ENCODE measurements at places on chromosomes 6 and 20.

DNA sequence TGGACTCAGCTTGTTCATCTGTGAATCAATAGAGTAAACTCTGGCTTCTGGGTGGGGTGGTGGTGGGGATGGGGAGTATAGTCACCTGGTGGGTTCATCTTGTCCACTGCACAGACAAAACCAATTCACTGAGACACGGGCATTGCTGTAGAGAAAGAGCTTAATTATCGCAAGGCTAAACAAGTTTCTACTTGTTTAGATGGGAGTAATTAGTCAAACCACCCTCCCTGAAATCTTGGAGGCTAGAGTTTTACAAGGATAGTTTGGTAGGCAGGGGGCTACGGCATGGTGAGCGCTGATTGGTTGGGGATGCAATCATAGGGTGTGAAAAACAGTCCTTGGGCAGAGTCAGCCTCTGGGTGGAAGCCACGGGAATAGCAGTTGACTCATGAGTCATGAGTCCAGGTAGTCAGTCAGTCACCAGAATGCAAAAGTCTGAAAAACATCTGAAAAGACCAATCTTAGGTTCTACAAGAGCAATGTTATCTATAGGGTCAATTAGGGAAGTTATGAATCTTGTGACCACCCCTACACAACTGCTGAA is 77.8 kb downstream of the STMND1 start:
- no peak for DNase-seq

- no peak for DNase-seq
Measured at GRCh38 chr6:89775150-89775549, 44.4 kb downstream of the MDN1 start.

DNA sequence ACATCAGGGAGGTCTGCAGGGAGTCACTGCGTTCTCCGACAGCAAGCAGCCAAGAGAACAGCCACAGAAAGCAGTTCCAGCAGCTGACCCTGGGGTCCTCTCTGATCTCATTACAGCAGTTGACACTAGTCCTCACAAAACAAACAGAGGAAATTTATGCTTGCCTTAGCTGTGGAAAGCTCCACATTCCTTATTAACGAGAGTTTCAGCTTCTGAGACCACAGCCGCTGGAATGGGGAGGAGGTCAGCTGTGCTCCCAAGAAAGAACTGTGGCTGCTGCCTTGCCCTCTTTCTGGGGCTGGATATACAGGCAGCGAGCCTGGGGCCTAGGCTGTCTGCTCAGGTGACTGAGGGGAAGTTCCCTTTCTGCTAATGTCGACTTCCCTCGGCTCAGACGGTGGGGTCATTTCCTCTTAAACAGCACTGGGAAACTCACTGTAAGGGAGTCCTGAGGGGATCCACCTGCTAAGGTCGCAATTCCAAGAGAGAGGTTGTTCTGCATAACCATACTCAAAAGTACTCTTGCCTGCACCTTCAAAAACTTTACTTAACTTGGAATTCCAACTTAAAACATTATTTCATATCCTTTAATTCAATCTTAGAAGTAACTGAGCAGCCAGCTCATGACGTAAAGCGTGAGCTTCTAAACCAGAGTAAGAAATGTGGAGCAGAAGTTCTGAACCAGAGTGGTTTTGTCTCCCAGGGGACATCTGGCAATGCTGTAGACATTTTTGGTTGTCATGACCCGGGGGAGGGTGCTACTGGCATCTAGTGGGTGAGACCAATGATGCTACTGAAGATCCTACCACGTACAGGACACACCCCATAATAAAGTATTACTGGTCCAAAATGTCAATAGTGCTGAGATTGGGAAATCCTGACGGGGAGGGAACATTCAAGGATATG is 80.3 kb downstream of the BACH2 start:
- no peak for DNase-seq

DNA sequence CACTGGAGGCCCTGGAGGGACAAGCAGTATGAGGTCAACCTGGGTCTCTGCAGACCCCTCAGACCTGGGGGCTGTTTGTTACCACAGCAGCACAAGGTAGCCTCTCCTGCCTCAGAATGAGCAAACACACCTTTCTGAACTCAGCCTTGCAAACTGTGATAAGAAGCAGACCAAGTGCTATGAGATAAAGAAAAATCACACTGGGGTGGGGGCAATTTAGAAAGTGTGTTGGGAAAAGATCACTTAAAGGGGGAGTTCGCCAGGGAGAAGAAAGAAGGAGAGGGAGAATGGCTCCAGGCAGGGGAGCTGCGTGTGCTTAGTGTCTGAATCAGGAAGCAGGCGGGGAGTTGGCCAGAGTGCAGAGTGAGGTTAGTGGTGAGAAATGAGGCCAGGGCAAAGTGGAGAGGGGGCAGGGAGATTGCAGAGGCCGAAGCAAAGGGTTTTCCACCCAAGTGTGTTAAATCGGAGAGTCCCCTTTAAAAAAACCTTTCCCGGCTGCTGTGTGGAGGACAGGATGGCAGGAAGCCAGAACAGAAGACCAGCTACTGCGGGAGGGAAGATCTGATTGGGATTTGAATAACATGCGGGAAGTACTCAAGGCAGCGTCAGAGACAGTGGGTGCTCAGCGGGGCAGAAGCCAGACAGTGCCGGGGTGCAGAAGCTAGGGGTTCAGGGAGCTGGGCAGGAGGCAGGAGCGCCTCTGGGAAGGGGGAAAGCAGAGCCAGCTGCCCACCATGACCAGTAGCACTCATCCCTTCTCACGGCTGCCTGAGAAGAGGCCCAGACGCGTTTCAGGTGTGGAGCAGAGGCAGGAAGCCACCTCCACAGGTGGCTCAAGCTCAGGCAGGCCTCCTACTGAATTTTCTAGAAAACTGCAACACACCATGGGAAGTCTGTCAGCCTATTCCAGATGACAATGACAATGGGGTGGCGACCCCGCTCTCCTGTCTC is 9.0 kb downstream of the ADA start:
- no peak for DNase-seq

GRCh38 chr6:51753635-51754034 is 333.8 kb downstream of the PKHD1 start:
- DNase-seq: no peak

DNA sequence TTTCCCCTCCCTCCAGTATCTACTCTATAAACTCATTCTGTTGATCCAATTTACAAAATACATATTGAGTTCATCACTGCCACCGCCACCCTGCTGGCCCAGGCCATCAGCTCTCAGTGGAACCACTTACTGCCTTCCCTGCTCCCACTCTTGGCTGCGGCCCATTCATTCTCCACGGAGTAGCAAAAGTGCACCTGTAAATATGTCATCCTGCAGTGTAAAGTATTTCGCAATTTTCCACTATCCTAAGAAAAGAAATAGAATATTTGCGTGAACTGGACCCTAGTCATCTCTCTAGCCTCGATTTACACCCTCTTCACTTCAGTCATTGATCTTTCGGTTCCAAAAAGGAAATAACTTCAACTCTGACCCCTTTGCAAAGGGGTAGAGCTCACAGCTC is 258.3 kb upstream of the TFAP2D start:
- DNase-seq: no peak

- no peak for DNase-seq
Measured at GRCh38 chr6:137653706-137654059, 159.5 kb upstream of the OLIG3 start.

GRCh38 chr6:26217714-26218075 is 130.5 kb downstream of the HFE start:
- no peak for DNase-seq
